ENCODE measurements at places on chromosomes 5 and 9.

DNA sequence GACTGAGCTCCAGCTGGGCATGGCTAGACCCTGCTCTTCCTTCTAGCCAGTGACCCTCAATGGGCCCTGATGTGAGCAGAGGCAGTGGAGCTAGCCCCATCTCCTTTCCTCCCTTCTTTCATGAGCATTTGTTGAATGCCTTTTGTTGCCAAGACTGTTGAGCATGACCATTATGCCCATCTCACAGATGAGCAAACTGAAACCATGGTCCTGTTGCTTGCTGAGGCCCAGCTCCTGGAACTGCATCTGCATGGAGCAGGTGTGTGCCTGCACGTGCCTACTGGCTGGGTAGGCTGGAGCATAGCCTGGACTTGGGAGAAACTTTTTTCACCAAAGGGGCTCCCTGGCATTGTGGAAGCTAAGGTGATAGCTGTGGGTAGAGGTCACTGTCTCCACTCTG is 3.0 kb upstream of the WNK2 start:
- DNase-seq = no peak

- DNase-seq = no peak
Measured at GRCh38 chr9:134412298-134412711, 86.0 kb downstream of the RXRA start.

DNA sequence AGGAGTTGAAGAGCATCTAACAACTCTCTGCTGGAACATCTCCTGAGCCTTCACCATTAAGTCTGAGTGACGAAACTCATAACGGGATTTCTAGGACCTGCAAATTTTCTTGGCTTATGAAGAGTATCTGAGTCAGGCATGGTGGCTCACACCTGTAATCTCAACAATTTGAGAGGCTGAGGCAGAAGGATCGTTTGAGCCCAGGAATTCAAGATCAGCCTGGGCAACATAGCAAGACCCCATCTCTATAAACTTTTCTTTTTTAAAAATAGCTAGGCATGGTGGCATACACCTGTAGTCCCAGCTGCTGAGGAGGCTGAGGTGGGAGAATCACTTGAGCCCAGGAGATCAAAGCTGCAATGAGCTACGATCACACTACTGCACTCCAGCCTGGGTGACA is 48.8 kb downstream of the EPB41L4B start:
- DNase-seq = no peak

GRCh38 chr5:149517461-149518122 is 33.6 kb downstream of the CSNK1A1 start:
- no peak for DNase-seq

- peak; percentile 81 for DNase-seq
Measured at GRCh38 chr9:70419556-70420440, 5.3 kb upstream of the KLF9 start.

- DNase-seq = no peak
Measured at GRCh38 chr9:16530669-16531642, 339.5 kb downstream of the BNC2 start.

DNA sequence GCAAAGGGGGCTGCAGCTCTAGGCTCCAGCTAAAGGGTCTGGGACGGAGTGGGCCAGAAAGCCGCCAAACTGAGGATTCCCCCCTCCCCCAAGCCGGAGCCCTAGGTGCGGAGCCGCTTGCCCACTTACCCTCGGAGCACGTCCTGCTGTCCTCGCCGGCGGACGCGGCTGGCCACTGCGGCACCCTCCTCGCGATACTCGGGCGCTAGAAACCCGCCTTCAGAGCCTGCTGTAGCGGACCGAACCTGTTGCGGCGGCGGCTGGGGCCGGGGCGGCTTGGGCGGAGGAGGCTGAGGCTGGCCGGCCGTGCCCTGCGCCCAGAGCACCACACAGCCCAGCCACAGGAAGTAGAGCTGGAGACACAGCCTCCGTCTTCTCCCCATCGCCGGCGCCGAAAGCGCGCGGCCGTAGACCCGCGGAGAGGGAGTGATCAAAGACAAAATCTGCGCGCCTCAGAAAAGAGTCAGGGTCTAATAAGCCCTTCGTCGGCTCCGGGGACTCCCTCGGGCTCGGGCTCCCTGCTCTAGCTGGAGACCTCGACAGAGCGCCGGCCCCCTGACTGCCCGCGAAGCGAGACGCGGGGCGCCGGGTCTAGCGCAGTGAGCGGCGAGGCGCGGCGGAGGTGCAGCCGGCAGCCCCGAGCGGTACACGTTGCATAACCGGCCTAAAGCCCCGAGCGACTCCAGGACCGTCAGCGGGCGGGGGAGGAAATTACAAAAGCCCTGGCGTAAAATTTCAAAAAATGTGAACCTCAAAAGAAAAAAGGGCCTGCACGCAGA is 635 bp downstream of the FBN2 start:
- DNase-seq = no peak

- peak; percentile 13 for DNase-seq
Measured at GRCh38 chr9:31119890-31120454, 1264.5 kb upstream of the ACO1 start.

DNA sequence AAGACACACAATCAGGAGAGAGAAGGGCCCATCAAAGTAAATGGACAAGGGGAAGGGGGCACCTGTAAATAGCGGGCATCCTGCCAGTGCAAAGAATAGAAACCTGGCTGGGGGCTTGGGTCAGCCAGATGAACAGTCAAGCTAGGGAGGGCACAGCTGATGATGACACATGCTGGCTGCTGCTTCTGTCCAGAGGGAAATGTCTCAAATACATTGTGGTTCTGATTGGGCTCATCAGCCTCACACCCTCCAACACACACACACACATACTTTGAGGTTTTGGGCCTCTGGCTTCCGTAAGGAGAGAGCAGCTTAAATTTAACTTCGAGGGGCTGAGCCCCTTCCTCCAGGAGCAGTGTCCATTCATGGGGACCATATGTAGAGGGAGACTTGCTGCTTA is 27.6 kb upstream of the SPATA31E1 start:
- no peak for DNase-seq

GRCh38 chr9:112784020-112784785 is 33.6 kb downstream of the SNX30 start:
- DNase-seq = no peak

DNA sequence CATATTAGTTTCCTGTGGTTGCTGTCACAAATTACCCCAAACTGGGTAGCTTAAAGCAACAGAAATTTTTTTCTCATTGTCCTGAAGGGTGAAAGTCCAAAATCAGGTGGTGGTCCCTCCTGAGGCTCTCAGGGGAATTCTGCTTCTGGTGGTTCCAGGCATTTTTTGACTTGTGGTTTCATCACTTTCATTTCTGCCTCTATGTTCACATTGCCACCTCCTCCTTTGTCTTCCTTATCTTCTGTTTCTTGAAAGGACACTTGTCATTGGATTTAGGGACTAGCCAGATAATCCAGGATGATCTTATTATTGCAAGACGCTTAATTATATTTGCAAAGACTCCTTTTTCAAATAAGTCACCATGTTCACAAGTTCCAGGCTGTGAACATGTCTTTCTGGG is 43.2 kb downstream of the KCNMB1 start:
- DNase-seq = no peak

GRCh38 chr9:125852386-125852785 is 105.2 kb downstream of the PBX3 start:
- no peak for DNase-seq

GRCh38 chr5:141084487-141084989 is 9.9 kb upstream of the PCDHB2 start:
- DNase-seq = no peak

DNA sequence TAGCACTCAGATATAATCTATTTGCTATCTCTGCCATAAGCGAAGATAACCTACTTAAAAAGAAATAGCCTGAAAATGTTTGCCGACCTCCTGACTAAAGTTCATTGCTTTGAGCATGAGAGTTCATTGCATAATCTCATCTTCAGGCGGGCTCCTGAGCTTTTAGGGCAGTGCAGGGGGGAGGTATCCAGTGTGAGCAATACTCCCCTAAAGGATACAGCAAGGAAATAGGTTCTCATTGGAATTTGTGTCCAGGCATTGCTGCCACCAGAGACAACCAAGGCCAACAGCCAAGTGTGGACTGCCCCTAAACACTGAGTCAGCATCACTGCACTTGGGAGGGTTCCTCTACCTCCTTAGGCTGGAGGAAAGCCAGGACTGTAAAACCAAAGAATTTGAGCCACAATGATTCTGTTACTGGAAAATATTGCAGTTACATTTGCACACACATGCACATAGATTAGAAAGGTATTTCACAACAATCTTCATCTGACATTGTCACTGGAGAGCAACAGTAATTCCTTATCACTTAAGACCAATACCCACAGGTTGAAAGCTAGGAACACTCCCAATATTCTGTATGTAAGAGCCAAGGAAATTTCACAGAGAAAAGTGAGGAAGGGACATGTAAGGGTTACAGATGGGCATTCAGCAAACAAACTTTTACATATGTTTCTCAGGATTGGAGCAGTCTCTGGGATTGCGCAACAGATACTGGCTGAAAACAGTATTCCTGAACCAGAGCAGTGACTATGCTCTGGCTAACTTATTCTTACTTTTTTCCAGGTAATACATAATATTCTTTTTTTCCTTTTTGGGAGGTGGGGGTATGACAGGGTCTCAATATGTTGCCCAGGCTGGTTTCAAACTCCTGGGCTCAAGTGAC is 98.6 kb upstream of the TLE1 start:
- no peak for DNase-seq

GRCh38 chr5:142626786-142627185 is 59.1 kb downstream of the FGF1 start:
- no peak for DNase-seq

DNA sequence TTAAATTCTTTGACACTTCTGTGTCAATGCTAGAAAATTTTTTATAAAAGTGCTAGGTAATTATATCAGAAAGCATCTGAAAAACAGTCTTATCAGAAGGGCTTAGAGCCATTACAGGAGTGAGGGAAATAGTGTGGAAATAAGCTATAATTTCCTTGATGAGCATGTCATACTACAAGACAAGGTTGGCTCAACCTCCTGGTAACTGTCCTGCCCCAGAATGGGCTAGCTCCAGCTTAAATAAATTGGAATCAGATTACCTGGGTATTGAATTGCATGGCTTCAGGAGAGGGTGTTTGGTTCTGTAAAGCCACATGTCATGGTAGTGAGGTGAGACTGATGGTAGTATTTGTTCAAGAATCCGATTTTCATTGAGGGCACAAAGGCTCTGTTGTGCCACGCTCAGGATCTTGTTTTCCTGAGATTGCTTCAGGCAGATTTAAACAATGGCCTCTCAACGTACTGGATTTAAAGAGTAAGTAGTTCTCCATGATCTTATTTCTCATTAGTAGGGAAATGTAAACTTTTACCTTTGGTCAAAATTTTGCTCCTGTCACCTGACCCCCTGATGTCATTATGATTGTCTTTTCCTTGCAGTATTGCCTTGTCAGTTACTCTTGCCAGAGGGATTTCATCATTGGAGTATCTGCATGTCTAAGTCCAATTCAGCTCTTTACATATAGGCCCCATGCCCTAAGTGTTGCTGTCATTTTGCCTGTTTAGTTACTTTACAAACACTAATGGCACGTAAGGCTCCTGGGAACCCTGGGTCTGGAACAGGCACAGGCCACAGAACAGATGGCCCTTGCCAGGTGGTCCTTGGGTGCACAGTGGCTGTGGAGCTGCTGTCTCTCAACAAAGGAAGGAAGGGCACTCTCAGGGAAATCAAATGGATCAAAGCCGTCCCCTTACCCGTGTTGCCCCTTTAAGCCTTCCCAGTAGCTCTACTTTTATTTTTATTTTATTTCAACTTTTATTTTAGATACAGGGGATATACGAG is 21.3 kb downstream of the TRIO start:
- DNase-seq = no peak

GRCh38 chr9:4787876-4788275 is 4.9 kb upstream of the RCL1 start:
- no peak for DNase-seq

DNA sequence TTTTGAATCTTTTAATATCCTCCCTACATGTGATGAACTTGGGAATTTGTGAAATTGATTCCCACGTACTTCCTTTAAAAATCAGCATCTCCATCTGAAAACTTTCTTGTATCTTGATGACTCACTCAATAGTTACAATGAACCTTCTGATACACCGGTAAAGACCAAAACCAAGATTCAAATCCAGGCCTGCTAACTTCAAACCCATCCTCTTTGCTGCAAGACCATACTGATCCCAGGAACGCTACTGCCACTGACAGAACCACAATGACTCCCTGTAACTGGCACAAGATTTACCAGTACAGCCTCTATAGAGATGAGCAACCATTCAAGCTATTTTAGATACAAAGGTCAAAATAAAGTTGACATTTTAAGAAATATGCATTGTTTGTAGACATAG is 332.9 kb downstream of the DNAH5 start:
- DNase-seq = no peak

DNA sequence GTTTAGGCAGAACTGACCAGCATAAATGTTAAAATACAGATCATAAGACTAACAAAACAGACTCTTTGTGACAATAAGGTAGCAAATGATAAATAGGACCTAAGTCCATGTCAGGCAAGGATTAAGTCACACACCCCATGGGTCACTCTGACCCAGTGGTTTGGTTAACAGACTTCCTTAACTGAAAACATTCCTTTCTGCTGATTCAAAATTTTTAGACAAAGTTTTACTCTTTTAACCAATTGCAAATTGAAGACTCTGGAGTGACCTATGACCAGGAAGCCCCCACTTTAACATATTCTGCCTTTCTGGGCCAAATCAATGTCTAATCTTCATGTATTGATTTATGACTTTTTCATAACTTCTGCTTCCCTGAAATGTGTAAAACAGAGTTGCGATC is 4.9 kb upstream of the NXNL2 start:
- no peak for DNase-seq

DNA sequence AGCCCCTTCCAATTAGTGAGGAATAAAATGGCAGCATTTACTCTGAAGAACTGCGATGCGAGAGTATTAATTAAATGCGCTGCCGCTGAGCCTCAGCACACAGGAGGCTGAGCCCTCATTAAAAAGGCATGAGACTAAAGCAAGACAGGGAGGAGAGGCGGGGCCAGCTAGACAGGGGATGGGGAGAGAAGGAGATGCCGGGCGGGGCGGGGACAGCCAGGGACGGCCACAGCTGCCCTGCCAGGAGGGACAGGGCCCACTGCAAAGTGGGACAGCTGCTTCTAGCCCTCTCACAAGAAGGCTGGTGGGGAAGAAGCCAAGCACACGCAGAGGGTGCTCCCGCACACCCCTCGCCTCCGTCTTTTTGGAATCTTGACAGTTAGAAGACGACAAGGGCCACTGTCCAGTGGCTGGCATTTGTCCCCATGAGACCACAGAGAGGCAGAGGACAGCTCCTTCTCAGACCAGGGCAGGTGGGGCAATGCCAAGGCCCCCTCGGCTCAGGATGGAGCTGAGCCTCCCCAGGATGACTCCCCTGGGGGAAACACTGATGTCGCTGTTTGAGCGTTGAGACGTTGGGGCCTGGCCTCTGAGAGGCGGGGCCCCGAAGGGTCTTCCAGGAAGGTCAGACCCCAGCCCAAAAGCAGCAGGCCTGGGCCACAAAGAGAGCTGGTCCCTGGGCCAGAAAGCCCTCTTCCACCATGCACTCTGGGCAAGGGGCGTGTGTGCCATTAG is 26.9 kb downstream of the ADAMTS2 start:
- no peak for DNase-seq

DNA sequence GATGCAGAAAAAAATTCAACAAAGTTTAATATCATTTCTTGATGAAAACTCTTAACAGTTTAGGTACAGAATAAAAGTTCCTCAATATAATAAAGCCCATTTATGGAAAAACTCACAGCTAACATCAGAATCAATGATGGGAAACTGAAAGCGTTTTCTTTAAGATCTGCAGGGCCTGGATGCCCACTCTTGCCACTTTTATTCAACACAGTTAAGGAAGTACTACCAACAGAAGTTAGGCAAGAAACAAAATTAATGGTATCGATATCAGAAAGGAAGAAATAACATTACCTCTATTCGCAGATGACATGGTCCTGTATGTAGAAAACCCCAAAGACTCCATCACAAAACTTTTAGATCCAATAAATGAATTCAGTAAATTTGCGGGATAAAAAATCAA is 542.4 kb upstream of the RGMB start:
- no peak for DNase-seq

Data from stimulated activated CD4-positive, alpha-beta T cell treated with anti-CD3 and anti-CD28 coated beads, Interleukin-1b, Interleukin-23, amount 100 ng/mL, for 4 hours (primary cell).